Suppressor macrophage treated with lipopolysaccharide for 4 hours (primary cell): ENCODE measurements at places on chromosomes 1 and 21.
A peak's percentile ranks its signal among the peaks of the same experiment; 100 is the strongest.

- DNase-seq, result no peak
These were observed 142.1 kb downstream of the DPYD start for GRCh38 chr1:97778718-97779117.

GRCh38 chr1:237736372-237737029 is 154.2 kb downstream of the ZP4 start:
- DNase-seq, result no peak

GRCh38 chr1:45842786-45843185 is 39.4 kb downstream of the MAST2 start:
- no peak for DNase-seq

GRCh38 chr21:35855484-35855883 is 204.8 kb downstream of the SETD4 start:
- no peak for DNase-seq

- DNase-seq, result peak; percentile 68
These were observed 160.2 kb upstream of the COA6 start for GRCh38 chr1:234212764-234213657.

- DNase-seq, result peak; percentile 95
These were observed 51.5 kb downstream of the MAP3K7CL start for GRCh38 chr21:29181799-29182470.

GRCh38 chr21:38965910-38966504 is 160.3 kb downstream of the ETS2 start:
- no peak for DNase-seq

GRCh38 chr21:27703791-27704190 is 736.9 kb upstream of the ADAMTS5 start:
- no peak for DNase-seq

- no peak for DNase-seq
These were observed 125.2 kb downstream of the SYF2 start for GRCh38 chr1:25106976-25107642.

GRCh38 chr1:41020109-41020576 is 1.4 kb downstream of the SLFNL1 start:
- no peak for DNase-seq

DNA sequence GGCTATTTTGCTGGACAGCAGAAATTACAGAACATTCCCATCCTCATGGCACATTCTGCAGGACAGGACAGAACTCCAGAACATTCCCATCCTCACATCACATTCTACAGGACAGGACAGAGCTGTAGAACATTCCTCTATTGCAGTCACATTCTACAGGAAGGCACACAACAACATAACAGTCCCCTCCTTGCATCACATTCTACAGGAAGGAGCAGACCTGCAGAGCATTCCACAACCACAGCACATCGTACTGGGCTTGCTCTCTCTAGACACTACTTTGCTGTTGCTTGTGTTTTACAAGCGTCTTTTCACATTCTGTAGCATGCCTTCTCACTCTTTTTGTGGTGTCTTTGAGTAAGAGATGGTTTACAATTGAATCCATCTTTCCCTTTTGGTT is 26.8 kb upstream of the ABCB10 start:
- DNase-seq, result no peak

- DNase-seq, result no peak
These were observed 1.6 kb downstream of the ADAM15 start for GRCh38 chr1:155052439-155053395.

DNA sequence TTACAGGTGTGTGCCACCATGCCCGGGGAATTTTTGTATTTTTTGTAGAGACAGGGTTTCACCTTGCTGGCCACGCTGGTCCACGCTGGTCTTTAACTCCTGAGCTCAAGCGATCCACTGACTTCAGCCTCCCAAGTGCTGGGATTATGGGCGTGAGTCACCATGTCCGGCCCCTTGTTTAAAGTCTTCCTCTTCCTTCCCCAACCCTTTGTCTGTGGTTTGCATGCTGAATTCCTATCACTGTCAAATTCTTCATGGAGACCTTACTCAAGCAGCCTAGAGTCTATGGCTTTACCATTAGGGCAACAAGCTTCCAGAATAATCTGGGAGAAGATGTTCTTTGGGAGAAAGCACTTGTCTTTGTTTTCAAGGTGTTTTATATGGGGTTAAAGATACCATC is 34.7 kb downstream of the B3GALT5 start:
- no peak for DNase-seq

DNA sequence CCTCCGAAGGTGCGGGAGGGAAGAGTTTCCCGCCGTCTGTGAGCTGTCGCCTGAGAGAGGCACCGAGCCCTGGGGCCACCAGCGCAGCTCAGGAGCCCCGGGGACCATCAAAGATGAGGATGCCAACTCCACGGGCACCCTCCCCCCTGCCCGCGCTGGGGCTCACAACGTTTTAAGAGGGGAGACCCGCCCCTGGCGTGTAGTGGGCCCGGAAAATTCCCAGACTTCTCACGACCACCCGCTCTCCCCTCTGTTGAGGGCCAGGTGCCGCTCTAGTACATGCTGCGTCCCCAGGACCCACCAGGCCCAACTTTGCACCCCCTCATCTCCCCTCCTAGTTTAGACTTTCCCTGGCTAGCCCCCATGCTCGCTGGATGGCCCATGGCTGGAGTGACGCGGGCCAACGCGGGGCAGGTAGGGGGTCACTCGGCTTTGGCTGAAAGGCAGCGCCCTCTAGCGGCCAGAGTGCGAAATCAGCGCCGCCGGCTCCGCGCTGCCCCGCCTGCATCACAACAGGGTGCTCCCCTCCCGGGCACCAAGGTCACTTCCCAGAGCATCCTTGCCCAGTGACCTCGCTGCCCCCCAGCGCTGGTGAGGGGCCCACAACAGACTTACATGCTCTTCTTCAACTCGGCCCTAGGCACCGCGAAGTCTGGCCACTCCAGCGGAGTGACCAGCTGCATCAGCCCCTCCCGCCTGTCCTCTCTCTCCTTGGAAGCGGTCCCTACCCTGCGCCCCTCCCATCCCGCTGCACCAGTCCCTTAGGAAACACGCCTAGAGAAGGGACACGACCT is 1.8 kb downstream of the CD160 start:
- DNase-seq, result peak; percentile 69

GRCh38 chr1:19643602-19644394 is at the start of gene NBL1:
TSS of gene NBL1 (plus strand) at chr1:19644311. CDS start at chr1:19655031, 10,720 bp downstream.
- DNase-seq, result peak; percentile 49

DNA sequence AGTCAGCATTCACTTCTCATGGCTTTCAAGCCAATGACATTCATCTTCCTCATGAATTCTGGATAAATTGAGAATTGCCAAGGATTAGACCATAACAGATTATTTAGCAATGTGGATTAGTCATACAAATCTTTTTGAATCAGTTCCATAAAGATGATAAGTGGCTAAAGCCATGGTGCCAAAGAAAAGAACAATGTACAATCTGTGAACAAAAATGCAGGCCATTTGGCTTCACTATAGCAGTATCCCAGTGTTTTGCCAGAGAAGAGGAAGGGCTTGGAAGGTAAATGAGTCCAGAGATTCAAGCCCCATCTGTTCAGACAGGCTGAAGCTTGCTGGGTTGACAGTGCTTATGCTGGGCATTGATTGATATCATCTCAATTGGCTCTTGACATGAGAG is 376.4 kb upstream of the LRRC7 start:
- DNase-seq, result no peak

GRCh38 chr1:1080122-1080757 is 6.1 kb upstream of the RNF223 start:
- DNase-seq, result no peak

GRCh38 chr1:92066321-92066720 is 8.9 kb downstream of the SETSIP start:
- no peak for DNase-seq

DNA sequence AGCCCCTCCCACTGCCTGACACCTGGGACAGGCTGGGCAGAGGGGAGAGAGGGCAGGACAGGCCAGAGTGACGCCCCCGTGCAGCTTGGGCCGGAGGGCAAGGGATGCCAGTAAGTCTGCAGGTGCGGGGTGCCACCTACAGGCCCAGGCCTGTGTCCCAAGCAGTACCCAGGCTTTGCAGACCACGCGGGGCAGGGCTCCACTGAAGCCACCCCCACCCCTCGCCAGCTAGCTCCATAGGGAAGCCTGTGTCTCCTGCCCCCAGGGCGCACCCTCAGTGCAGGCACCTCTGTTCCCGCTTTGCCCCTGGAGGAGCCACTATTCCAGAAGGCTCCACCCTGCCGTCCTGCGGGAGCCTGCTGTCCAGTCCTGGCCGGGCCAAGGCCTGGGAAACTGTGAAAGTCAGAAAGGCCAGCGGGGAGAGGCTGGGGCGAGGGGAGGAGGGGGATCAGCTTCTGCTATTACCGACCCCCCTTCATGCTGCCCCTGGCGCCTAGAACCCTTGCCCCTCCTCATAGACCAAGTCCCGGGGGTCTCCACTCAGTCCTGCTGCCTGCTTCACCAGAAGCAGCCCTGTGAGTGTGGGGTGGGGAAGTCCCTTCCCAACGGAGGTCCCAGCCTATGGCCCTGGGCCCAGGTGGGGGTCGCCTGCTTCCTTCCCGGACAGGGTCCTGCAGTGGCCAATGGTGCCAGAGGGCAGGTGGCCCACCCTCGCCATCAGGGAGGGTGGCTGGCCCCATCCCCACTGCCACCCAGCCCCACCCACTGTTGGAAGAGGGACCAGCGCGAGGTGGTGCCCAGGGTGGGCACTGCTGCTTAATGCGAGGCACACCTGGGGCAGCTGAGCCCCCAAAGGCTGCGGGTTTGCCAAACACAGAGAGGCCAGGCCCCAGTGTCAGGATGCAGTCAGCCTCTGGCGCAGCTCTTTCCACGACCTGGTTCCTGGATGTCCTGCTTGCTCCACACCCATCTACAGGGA is 54.4 kb downstream of the KCNAB2 start:
- DNase-seq, result peak; percentile 10

- no peak for DNase-seq
These were observed 611.2 kb upstream of the ADGRL4 start for GRCh38 chr1:79617777-79618176.

- DNase-seq, result no peak
These were observed 15.5 kb upstream of the FAM78B start for GRCh38 chr1:166182281-166182680.

DNA sequence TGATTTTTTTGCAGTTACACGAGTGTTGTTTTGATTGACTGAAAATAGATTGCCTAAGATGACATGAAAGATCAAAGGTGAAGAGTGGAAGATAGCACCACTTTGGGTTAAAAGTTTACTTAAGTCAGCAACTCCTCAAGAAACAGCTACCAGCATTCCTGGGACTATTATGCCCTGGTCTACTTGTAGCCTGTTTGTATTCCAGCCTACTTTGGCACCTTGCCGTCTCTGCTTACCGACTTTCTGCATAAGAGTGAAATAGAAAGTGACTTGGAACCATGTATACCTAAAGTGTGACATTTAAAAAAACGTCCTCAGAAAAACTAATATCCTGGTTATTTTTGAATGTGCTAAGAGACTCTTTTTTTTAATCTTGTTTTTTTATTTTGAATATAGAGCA is 631.5 kb upstream of the PTBP2 start:
- DNase-seq, result no peak

- peak; percentile 83 for DNase-seq
These were observed 28.9 kb upstream of the H3-3A start for GRCh38 chr1:226033582-226033981.

DNA sequence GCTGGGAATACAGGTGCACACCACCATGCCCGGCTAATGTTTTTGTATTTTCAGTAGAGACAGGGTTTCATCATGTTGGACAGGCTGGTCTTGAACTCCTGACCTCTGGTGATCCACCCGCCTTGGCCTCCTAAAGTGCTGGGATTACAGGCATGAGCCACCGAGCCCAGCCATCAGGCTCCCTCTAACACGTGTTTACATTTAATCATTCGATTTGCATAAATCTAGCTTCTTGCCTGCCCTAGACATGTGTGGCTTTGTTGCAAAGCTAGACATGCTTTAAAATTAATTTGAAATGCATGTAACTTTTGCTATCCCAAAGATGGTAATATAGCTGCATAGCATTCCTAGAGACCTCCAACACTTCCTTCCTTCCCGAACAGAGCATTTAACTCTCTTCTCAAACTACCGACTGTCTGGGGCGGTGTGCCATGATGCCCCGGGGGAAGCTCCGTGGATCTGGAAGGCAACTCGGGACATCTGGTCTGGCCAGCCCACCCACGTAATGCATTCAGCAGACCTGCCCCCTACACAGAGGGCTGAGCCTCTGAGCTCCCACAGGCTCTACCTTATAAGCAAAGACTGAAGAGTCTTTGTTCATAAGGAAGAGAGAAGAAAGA is 34.6 kb upstream of the NID1 start:
- no peak for DNase-seq

- DNase-seq, result no peak
These were observed 96.5 kb upstream of the WNT4 start for GRCh38 chr1:22239378-22239777.

DNA sequence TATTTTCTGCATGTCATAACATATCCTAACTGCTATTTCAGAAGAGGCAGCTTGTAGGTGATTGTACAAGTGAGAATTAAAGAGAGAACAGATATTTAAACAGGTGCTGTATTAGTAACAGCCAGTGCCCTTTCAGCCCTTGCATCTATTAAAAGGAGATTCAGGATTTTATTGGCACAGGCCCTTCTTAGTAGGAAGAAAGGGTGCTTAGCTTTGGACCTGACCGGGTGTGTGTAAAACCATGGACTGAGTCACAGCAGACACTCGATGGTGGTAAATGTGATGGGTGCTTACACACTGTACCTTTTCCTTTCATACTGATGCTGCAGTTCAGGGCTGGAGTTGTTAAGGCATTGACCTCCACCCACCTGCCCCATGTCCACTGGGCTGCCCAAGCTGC is 12.7 kb upstream of the CD101 start:
- no peak for DNase-seq

DNA sequence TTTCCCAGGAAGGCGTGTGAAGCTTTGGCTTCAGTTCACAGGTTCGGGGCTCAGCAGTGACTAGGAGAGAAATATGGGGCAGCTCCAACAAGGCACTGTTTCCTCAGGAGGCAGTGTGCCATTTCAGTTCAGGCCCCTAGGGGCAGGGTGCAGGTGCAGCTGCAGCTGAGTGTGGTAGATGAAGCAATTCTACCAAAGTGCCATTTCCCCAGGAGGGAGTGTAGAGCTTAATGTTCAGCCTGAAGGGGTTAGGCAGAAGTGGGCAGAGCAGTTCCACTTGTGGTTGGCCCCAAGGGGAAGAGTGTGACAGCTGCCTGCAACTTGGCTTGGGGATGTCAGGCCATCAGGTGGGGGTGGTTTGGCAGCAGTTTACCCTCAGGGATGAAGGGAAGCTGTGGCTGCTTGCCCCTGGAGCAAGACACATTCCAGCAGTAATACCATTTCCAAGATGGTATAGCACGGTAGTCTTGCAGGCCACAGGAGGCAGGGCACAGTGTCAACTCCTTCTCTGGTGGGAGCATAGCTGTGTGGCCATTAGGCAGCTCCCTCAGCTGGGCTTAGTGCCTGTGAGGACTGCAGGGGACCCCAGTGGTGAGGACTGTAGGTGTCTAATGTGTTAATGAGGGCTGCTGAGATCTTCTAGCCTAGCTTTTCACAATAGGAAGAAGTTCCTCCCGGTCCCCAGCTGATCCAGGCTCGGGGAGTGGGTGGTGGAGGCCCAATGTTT is 34.7 kb downstream of the RGSL1 start:
- DNase-seq, result no peak

- no peak for DNase-seq
These were observed 31.6 kb upstream of the TENT5C start for GRCh38 chr1:117574161-117574835.

DNA sequence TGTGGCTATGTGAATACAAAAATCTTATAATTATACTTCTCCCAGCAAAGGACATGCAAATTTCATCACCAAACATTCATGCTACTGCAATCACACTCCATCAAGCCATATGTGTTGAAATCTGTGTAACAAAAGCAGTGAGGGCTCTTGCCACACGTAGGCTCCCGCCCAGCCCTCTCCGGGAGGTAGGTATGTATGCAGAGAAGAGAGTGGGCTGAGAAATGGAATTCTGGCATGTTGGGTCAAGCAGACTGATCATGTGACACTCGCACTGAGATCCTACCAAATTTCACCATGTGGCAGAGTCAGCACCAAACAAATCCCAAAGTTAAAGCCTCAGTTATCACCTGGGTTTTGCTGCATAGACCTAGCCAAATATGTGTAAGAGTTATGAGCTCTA is 49.7 kb downstream of the APP start:
- DNase-seq, result no peak
